ENCODE measurements at places on chromosomes 5 and 9.

DNA sequence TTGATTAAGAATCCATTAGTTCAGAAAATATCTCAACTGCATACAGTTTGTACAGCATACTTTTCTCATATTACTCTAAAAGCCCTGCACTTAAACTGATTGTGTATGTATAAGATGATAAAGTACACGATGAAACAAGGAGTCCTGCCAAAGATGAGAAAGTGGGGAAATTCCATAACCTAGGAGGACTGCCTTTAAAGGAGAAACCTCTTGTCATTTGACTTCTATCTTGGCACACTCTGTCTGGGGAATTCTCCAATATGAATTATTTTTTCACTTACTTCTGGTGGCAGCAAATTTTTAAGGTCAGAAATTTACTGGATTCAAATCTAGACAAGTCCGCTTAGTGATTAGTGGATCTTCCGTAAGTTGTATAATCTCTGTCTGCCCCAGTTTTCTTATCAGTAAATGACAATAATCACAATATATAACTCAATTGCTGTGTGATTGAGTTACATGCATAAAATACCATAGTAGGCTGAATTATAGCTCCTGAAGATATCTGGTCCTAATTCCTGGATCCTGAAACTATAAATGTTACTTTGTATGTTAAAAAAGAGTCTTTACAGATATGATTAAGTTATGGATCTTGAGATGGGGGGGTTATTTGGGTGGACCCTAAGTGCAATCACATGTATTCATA, 17.0 kb upstream of the ISOC1 start:
- no peak for DNase-seq

GRCh38 chr9:72857624-72857996, 95.2 kb downstream of the ALDH1A1 start:
- DNase-seq = no peak

GRCh38 chr5:124591583-124591982, 154.9 kb downstream of the ZNF608 start:
- DNase-seq = no peak

- no peak for DNase-seq
These were observed 21.7 kb downstream of the IL33 start for GRCh38 chr9:6237267-6237666.

GRCh38 chr9:123315635-123316034, 40.4 kb upstream of the CRB2 start:
- DNase-seq = no peak

DNA sequence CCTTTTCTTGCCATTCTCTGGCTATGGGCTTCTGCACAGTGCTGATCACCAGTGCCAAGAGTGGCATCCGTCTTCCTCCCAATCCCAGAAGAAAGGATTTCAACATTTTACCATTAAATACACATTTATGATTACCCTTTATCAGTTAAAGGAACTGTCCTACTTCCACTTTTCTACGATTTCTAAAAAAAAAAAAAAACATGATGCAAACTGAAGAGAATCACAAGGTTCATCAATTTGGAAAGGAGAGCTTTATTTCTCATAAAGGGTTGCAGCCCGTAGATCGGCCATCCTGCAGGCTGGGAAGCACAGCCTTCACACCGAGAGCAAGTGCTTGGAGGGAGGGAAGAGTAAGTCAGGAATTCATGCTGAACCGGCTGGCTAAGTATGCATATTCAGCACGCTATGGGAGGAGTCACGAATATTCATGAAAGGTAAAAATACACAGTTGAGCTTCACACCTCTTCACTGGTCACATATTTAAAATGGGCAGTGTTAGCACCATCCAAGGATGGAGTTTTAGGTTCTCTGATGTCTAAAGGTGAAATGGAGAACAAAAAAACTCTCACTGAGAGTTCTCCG, 52.5 kb upstream of the SEMA4D start:
- no peak for DNase-seq

DNA sequence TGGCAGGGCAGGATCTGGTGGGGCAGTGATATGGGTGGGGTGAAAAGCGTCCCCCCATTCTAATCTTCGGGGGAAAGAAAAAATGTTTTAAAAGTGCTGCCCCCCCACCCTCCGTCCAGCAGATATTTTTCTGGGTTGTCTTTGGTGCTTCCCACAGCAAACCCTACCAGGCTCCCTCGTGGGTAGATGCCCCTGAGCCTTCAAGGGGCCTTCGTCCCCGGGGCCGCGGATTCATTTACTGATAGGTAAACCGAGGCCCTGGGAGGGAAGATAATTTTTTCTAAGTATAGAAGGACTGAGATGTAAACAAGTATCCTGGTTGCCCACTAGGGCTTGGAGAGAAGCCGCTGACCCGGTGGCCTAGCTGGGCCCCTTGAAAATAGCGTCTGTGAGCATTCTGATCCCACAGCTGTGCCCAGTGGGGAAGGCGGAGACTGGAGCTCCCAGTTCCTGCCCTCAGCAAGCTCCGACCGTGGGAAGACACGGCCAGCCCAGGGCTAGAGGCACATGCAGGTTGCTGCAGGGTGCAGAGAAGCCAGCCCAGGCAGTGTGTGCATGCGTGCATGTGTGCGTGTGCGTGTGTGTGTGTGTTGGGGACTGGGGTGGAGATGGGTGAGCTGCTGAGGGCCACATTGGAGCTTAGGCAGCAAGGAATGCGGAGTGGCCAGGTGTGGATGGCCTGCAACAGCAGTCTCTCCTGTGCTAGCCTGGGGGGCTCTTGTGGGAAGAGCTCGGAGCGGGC, 6.0 kb upstream of the RXRA start:
- DNase-seq = no peak

DNA sequence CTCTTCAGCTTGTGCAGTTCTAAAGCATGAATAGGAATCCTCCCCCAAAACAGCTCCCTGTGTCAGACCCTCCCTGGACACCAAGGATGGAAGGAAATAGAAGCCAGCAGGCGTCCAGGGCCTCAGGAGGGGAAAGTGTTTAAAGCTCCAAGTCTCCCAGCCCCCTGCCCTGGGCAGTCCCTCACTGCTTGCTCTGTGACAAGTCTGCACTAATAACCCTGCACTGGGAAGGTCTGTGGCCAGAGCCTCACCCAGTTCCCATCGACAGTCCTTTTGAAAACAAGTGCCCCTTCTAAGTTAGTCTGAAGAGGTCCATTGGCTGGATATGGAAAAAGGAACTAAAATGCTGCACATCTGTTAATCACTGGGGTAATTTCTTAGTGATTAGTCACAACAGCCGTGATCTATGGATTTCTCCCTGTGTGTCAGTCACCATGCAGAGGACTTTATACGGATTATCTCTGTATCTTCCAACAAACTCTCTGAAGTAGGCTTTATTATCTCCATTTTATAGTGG, 195.3 kb downstream of the FBXL7 start:
- no peak for DNase-seq

DNA sequence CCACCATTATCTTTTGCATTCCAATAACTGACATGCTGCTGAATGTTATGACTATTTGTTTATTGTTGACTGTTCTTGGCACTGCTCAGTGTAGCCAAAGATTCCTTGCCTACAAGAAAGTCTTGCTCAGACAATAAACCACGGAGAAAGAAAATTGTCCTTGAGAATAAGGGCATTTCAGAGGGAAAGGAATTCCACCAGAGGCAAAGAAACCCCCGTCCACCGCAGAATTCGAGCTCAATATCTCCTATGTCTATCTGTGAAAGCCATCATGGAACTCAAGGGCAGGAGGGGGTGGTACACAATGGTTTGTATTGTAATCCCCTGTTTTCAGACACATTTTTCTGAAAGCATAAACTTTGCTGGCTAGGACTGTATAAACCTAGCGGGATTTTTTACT, 70.3 kb upstream of the ADAMTS16 start:
- no peak for DNase-seq

- no peak for DNase-seq
These were observed 9.5 kb downstream of the EXOSC3 start for GRCh38 chr9:37775216-37775919.

DNA sequence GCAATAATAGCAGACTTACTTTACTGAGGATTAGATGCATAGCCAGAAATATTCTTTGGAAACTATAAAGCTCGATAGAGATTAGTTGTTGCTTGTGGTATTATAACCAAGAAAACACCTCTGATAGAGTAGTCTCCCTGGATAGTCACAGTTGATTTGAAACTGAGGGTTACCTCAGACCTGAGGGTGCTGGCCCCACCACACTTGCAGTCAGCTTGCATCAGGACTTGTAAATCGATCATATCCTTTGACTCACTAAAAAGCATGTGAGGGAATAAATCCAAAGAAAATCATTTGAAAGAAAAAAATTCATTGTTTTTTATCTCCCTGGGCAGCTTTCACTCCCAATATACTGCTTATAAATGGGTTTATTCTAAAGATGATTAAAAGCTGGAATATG, 39.4 kb downstream of the GALNT12 start:
- no peak for DNase-seq

- DNase-seq = no peak
These were observed 14.7 kb upstream of the MLLT3 start for GRCh38 chr9:20636888-20637440.
